ENCODE measurements at places on chromosomes 1 and 21.

- no peak for DNase-seq
These were observed 61.2 kb upstream of the PRDX6 start for GRCh38 chr1:173415905-173416450.

GRCh38 chr21:46229133-46229922 is 754 bp upstream of the LSS start:
- no peak for DNase-seq

GRCh38 chr1:203682473-203683383 is 56.1 kb downstream of the ATP2B4 start:
- no peak for DNase-seq

- DNase-seq: no peak
These were observed 26.8 kb upstream of the CD1D start for GRCh38 chr1:158153746-158154444.

- no peak for DNase-seq
These were observed 175.8 kb downstream of the GRIK3 start for GRCh38 chr1:36858553-36858952.

GRCh38 chr1:159953536-159954515 is at the start of gene SLAMF9:
SLAMF9 (minus strand) TSS chr1:159954237; CDS start chr1:159954137, 100 bp downstream.
- no peak for DNase-seq

DNA sequence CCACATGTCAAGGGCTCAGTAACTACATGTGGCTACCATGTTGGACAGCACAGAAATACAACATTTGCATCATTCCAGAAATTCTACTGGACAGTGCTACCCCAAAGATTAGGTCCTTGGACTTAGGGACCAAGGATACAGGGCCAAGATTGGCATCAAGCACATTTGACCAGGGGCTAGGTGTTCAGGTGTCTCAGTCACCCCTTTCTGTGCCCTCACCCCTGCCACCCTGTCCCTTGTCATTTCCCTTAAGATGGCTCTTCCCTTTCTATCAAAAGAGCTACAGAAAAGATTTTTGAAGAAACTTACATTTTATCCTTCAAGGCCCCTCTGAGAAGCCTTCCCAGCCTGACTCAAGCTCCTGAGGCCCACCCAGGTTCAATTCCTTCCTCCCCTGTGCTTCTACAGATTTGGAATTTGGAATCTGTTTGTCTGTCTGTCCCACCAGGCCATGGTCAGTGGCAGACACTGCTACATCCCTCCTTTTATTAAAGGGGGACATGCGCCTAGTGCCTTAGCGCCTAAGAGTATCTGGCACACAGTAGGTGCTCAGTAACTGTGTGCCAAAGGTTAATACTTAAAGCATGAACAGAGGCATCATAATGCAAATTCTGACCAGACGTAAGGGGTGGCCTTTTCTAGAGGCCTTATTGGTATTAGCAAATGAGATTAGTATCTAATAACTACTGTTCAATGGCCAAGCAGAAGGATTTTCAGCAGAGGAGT is 21.4 kb downstream of the CSF1 start:
- DNase-seq: no peak

DNA sequence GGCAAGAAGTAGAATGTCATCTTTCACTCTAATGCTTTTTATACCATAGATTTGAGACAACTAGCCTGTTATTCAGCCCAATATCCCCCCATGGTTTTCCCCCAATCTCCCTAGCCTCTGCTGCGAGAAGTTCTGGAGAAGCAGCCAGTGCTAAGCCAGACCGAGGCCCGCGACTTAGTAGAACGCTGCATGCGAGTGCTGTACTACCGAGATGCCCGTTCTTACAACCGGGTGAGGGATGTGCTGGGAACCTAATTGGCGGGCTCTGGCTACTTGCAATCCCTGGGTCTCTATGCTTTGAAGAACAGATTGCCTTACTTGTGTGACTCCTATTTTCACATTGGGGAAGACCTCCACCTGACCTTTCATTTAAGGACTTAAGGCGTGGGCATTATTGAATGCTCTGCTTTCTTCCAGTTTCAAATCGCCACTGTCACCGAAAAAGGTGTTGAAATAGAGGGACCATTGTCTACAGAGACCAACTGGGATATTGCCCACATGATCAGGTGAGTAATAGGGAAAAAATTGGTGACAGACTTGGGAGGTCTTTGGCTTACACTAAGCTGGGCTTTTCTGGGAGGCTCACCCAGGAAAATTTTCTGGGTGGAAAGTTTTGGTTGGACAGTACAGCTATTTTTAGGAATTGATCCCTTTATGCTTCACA is 1.9 kb downstream of the PSMB4 start:
- no peak for DNase-seq

DNA sequence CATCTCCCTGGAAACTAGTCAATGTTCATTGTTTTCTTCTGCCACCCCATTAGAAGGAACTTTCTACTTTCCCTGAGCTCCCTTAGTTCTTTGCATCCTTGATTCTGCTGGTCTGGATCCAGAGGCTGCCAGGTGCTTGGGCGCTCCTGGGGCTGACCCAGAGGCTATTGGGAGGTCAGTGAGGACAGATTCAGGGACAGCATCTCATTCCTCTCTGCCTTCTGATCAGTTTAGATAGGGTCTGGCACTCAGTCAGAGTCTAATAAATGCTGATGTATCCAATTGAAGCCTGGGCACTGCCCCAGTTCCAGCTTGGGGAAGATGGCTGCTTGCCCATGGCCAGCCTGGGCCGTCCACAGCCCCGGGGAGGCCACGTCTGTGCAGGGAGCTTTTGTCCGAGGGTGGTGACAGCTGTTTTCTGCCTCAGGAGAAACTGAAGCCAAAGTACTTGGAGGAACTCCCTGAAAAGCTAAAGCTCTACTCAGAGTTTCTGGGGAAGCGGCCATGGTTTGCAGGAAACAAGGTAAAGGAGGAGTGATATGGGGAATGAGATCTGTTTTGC is 2.3 kb downstream of the GSTM1 start:
- DNase-seq: no peak

All from posterior cingulate gyrus (tissue), 11 donors.